ENCODE measurements at places on chromosomes 2 and 18.

DNA sequence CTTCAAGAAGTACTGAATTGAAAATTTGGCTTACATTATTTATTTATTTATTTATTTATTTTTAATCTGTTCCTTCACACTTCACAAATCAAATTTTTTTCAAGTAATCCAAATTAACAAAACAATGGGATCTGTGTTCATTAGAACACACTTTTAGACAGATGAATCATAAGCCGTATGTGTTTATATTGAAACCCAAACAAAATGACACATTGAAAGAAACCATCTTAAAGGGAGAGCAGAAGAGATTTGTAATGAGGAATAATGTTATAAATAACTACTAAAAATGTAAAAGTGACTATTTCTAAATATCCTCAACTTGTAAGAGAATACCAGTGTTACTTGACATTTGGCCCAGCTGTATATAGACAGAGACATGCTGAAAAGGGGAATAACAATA lies 991.0 kb upstream of the CHAC2 start:
- no peak for DNase-seq

GRCh38 chr2:230919681-230920080 lies 5.4 kb downstream of the GPR55 start:
- no peak for DNase-seq

DNA sequence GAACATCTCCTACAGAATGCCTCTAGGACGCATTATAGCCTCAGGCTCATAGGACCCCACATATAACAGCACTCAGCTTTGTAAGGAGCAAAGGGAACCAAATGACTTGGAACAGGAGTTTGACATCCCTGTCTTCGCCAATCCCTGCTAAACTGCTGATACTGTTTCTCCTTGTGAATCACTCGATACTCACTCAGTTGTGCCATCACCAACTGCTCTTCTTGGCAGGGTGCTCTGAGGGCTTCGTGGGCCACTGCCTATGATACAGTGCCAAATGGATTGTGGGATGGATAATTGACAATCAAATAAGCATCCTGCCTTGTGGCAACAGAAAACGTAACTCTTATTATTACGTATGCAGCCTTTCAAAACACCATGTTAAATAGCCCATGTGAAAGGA lies 396.3 kb downstream of the RIT2 start:
- DNase-seq = no peak

GRCh38 chr18:80050797-80051196 lies 16.6 kb downstream of the RBFA start:
- DNase-seq = no peak

- DNase-seq = no peak
Observed at GRCh38 chr18:57798713-57799373, 4.3 kb downstream of the ATP8B1 start.

- DNase-seq = no peak
Observed at GRCh38 chr2:240155048-240155744, 14.7 kb upstream of the OTOS start.

- no peak for DNase-seq
Observed at GRCh38 chr2:43348908-43349661, 122.7 kb upstream of the ZFP36L2 start.

DNA sequence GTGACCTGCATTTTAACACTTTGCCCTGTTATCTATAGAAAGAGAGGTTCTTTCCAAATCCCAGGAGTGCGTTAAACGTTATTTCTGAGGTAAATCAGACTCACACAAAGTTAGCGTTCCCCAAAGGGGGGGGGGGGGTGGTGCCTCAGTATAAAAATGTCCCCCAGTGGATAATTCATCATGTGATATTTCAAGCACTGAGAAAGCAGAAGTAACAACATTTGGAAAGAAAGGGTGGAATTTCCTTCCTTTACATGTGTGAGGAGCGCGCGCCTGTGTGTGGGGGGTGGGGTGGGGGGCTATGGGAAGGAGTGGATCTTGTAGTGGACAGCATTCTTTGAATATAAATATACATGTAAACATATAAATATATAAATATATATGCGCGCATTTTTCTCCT lies 630.9 kb downstream of the NYAP2 start:
- DNase-seq = no peak

GRCh38 chr2:11414372-11415124 lies 51.4 kb downstream of the E2F6 start:
- DNase-seq = no peak

DNA sequence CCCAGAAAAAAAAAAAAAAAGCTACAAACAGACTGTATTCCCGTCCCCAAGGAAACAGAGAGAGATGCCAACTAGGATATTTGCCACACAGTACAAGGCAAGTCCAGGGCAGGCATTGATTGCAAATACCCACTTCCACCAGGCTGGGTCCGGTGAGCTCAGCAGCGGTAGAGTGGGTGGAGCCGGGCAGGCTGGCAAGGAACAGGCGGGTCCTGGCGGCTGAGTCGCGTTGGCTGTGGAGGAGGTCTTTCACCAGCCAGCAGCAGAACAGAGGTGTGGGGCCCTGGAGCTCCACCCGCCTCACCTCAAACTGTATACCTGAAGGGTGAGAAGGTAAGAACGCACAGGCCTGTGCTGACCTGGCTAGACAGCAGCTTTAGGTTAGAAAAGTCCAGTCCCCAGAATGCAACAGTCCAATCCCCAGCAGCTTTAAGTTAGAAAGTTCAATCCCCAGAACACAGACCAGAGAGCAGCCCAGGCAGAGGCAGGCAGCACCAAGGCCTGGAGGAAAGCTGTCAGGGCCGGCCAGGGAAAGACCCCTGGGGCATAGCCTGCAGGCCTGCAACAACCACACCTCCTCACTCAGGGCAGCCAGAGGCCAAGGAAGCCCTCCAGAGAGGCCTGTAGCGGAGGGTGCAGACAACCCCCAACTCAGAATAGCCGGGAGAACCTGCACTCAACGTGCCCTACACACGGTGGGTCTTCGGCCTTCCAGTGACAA lies 21.9 kb upstream of the MTERF4 start:
- DNase-seq = no peak

- no peak for DNase-seq
Observed at GRCh38 chr2:133247631-133248030, 320.6 kb downstream of the NCKAP5 start.

- DNase-seq = no peak
Observed at GRCh38 chr2:120209427-120210269, 13.6 kb downstream of the TMEM185B start.
